ENCODE measurements at places on chromosomes 11 and 22. TPM values are rescaled to one million over a fixed set of nuclear protein-coding genes. Genes with fewer than 3 reads are reported as not detected.

The MAPK8IP1 gene
- total RNA-seq: 4.5 TPM

The GRM5 gene
- 0.13 TPM for total RNA-seq

The PTPRJ gene
- 6.7 TPM for total RNA-seq

The HBE1 gene
- total RNA-seq: not detected

The IGF2 gene
- total RNA-seq: 79.9 TPM

The MS4A4A gene
- total RNA-seq: 15.2 TPM

The C1QTNF5 gene
- total RNA-seq: 15.1 TPM

The LRRC10B gene
- total RNA-seq: 0.46 TPM

The GPHA2 gene
- total RNA-seq: not detected

The DBX1 gene
- total RNA-seq: not detected

The PISD gene
- 16.6 TPM for total RNA-seq
